Skin of body (tissue), 3 donors: ENCODE measurements at places on chromosomes 16 and 17. TPM values are rescaled to one million over a fixed set of nuclear protein-coding genes. Genes with fewer than 3 reads are reported as not detected.

The GDPD1 gene
- 2.7 TPM for total RNA-seq

The RCVRN gene
- 0.10 TPM for total RNA-seq

The CASKIN1 gene
- 0.79 TPM for total RNA-seq

The PSMD3 gene
- 49.5 TPM for total RNA-seq

The NOG gene
- total RNA-seq: 3.6 TPM

The PPP1R27 gene
- 10.0 TPM for total RNA-seq

The KRTAP9-4 gene
- total RNA-seq: 6.5 TPM
